ENCODE measurements at places on chromosomes 4 and X. TPM values are rescaled to one million over a fixed set of nuclear protein-coding genes. Genes with fewer than 3 reads are reported as not detected.
A peak's percentile ranks its signal among the peaks of the same experiment; 100 is the strongest.

DNA sequence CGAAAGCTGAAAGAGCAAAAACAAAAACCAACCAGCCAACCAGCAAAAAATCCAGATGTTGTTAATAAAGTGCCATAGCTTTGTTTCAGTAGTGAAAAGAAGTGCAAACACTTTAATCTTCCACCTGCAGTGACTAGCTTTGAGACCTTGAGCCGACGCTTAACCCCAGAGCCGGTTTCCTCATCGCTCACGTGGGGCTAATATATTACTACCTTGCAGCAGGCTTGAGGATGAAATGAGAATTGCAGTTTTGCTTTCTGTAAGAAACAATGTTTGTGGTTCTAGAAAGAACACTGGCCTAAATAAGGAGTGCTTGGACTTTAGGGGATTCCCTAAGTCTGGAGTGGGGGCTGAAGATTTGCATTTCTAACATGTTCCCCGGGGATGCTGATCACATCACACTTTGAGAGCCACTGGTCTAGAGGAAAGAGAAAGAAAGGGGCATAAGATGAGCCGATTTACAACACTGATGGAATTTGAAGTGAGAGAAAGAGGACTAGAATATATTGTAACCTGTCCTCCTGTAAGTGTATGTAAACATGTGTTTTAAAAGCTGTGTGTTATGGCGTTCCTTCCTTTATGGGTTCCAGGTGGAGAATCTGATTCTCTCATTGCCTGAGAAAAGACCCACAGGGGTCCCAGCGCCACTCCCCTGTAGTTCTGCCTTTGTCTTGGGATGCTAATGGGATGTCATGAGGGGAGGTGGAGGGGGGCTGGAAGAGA is 1.4 kb downstream of the FGF2 start:
- peak; percentile 51 for DNase-seq

DNA sequence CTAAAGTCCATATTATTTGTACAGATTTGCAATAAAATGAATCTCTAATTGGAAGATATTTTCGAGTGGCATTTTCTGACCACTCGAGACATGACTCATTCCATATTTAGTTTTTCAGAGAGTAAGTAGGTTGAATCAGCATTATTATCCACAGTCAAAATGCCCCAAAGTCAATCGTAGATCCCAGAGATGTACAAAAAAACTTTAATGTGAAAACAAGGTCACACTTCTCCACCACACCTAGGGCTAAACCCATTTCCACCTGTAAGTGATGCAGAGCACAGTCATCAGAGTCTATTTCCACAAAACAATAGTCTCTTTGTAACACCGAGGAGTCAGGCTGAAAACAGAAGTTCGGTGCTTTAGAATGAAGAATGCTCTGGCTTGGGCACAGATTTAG is 117.1 kb upstream of the TENM3 start:
- no peak for DNase-seq

DNA sequence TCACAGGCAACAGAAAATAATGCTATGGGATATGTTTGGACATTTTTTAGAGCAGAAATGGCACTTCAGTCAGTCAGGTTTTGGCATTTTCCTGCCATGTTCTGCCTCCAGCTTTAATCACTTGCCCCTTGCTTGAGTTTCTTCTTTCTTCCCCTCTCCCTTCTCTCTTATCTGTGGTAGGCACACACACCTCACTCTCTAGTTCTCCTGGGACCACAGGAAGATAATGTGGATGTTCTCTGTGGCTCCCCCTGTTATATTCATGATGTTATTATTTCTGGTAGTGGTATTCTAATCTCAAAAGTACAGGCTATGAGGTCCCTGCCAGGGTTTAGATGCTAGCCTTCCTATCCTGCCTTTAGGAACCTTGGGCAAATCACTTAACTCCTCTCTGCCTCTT is 5.2 kb downstream of the HADH start:
- no peak for DNase-seq

DNA sequence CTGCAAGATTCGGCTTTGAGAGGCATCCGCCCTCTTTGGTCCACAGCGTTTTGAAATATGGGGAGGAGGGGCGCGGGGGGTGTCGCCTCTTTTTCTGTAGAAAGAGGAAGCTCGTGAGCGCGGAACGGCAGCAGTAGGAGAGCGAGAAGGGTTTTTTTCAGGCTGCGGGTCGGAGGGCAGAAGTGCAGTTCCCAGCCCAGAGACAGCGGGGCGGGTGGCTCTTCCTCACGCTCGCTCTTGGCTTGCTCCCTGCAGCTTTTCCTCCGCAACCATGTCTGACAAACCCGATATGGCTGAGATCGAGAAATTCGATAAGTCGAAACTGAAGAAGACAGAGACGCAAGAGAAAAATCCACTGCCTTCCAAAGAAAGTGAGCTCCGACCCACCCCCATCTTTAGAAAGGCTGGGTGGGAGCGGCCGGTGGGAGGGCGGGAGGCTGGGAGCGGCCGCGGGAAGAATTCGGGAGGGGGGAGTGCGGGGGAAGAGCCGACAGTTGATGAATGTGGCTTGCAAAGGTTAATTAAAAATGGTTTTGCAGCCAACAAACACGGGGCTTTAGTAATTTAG is 1.2 kb downstream of the TMSB4X start:
- DNase-seq, result no peak

DNA sequence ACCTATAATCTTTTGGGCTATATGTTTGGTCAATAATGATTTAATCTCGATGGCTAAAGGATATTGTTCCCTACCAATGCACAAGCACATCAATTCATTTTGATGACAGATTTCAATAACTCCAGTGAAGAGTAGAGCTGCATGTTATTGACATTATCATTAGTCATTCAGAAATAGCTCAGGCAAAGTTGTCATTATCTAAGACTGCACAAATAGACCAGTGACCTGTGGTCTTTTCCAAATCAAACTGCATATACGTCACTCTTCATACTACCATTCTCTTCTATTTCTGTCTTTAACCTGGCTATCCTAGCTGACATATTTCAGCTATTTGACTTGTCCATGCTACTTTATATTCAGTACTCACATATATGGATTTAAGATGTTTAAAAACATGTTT is 1050.8 kb downstream of the C4orf33 start:
- DNase-seq, result no peak

- DNase-seq, result no peak
These were observed 1006.0 kb upstream of the DIAPH2 start for GRCh38 chrX:95678679-95679078.

- DNase-seq, result no peak
These were observed 443.0 kb downstream of the PCDH10 start for GRCh38 chr4:133592106-133592505.

The RHOXF1 gene
- polyA plus RNA-seq, result 0.80 TPM

DNA sequence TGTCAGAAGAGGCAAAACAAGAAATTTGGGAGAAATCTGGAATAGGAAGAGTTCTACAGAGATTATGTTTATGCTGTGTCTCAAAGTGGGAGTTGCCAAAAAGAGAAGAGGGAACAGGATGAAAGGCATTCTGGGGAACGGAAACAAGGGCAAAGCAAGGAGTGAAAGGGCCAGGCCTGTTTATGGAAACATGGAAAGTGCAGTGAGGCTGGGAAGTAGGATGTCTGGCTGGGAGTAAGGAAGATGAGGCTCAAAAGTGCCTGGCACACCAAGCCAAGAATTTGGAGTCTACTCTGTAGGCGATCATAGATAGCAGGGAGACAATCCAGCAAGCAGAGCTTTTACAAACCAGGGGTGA is 1.8 kb upstream of the CUL4B start:
- no peak for DNase-seq

- DNase-seq, result no peak
These were observed 353.8 kb downstream of the MAPK10 start for GRCh38 chr4:86006057-86006456.

DNA sequence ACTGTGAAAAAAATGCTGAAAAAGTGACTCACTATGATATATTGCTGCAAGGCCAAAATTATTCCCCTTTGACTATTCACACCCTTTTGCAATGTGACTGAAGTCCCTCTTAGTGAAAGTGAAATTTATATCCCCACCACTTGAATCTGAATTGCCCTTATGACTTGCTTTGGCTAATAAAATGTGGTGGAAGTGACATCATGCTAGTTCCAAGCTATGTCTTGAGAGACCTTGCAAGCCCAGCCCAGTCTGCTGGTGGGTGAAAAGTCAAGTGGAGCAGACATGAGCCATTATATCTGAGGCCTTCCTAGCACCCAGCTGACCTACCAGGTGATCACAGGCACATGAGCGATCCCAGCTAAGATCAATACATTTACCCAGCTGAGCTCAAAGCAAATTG is 94.7 kb downstream of the LINC00632 start:
- no peak for DNase-seq

GRCh38 chr4:164779080-164779479 is 25.1 kb downstream of the SMIM31 start:
- DNase-seq, result no peak

Data from muscle of arm (tissue), 14 donors.